ENCODE measurements at places on chromosomes 6 and 20.

DNA sequence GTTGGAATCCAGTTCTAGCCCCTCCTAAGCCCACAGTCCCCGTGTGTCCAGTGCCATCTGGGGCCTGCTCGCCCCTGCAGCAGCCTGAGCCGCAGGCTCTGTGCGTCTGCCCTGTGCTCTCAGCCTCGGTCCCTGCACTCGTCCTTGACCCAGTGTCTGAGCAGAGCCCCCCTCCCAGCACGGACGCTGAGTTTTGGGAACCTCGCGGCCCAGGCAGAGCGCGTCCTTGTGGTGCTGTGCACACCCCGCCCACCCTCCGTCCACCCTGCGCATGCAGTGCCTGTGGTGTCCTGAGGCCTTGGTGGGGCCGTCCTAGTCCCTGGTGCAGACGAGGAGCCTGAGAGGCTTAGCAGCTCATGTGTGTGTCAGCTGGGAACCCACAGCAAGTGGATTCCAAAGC, 31.6 kb downstream of the OSBPL2 start:
- DNase-seq: no peak

- DNase-seq: no peak
Observed at GRCh38 chr20:37413379-37413778, 67.4 kb downstream of the SRC start.

DNA sequence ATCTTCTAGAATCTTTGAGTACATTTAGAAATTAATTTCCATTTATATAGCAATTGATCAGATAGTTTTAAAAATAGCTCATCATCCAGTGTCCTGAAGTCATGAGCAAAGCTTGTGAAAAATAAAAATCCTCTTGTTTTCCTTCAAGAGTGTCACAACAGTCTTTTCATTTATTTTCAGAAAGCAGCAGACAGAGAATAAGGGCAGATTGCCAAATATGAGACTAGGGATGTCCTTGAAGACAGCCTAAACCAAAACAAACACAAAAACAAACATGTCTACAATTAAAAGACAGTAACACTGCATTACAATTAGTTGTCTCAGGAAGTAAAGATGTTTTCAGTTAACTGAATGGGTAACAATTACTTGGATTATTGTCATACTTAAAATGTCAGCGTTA, 682.8 kb downstream of the TFAP2A start:
- DNase-seq: no peak

GRCh38 chr20:14062171-14062570, 66.9 kb downstream of the MACROD2 start:
- DNase-seq: no peak

DNA sequence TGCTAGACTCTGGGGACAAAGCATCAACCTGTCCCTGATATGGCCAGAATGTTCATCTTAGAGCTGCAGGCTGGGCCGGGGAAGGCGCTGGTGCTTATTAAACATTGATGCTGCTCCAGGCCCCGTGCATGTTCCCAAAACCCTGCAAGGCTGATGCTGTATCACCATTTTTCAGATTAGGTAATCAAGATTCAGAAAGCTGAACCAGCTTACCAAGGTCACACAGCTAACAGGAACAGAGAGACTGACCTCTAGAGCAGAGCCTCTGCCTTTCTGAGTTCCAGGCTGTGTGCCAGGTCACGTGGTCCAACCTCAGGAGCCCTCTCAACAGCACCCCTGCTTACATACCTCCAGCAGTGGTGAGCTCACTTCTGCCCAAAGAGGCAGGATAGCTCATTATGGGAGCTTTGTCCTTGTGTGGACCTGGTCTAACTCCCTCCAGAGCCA, 16.1 kb upstream of the VSTM2L start:
- DNase-seq: no peak

DNA sequence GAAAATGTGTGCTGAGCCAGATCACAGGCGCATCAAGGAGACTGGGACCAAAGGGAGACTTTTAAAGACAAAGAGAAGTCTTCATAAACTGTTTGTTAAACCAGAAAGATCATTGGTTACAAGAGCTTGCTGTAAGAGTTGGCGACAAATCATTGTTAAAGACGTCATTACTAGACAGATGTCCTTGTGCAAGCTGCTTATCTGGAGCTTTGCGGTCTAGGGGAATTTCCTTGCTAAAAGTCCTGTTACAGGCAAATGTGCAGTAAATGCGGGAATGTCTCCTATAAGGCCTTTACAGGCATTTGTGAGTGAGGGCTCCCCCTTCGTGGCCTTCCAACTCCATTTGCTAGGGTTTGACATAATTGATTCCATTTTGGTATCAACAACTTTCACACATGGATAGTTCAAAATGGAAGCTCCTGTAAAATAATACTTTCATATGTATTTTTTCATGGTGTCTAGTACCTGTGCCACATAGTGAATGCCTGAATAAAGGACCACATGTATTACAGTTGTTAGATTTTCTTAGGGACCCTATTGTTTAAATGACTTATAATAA, 362.4 kb downstream of the UTRN start:
- DNase-seq: no peak

DNA sequence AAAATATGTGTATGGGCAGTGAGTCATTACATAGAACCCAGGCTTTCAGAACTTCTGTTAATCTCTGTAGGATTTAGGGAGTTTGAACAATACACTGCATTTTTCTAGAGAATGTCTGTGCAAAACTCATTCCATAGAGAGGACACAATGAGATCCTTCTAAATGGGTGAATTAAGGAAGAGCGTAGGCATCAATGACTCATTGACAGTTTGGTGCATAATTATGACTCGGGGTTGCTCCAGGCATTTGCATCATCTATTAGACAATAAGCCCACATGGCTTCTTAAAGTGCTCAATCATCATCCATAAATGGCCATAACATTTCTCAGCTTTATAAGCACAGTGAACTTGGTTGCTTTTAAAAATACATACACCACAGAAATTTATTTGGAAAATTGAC, 625.5 kb downstream of the CDH26 start:
- DNase-seq: peak; percentile 57

- DNase-seq: no peak
Observed at GRCh38 chr6:164690702-164691500, 618.5 kb downstream of the C6orf118 start.

- peak; percentile 92 for DNase-seq
Observed at GRCh38 chr6:52929321-52930164, 20.0 kb upstream of the GSTA3 start.

DNA sequence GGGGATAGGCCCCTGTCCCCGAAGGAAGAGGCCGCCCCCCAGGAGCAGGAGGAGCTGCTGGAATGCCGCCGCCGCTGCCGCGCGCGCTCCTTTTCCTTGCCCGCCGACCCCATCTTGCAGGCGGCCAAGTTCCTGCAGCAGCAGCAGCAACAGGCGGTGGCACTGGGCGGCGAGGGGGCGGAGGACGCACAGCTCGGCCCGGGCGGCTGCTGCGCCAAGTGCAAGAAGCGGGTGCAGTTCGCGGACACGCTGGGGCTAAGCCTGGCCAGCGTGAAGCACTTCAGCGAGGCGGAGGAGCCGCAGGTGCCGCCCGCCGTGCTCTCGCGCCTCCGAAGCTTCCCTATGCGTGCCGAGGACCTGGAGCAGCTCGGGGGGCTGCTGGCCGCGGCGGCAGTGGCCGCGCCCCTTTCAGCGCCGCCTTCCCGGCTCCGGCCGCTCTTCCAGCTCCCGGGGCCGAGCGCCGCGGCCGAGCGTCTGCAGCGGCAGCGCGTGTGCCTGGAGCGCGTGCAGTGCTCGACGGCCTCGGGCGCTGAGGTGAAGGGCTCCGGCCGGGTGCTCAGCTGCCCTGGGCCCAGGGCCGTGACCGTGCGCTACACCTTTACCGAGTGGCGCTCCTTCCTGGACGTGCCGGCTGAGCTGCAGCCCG, 630 bp downstream of the PPP1R3G start:
- DNase-seq: peak; percentile 40

GRCh38 chr6:45350186-45350710, 22.1 kb downstream of the RUNX2 start:
- DNase-seq: no peak

DNA sequence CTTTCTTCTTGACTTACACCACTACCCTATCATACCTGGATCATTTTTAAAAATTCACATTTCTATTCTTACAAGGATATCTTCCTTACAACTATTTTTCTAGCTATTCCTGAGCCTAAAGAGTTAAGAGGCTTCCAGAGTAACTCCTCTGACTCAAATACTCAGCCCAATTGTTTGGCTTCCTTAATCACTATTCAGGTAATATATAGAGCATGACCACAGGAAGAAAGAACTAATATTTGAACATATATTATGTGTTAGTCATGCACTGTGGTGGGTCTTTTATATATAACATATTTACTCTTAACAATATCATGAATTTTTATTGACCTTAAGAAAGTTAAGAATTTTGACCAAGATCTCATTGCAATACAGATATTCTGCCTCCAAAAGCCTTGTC, 42.0 kb upstream of the ID4 start:
- peak; percentile 34 for DNase-seq

- no peak for DNase-seq
Observed at GRCh38 chr6:30234356-30234755, 21.1 kb upstream of the TRIM26 start.

DNA sequence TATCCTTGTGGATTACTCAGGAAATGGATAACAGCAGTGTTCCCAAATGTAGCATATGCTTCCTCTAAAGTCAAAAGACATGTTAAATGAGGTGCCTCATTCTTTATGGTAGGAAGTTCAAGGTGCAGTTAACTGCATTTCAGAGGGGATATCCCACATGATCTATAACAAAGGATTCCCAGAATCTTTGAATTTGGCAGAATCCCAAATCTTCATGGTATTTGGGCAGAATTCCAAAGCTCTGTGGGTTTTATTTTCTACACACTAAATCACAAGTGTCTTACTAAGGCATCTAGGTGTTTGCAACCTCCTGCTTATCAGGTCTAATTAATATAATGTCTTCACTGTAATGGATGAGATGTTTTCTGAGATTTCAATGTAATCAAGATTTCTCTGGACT, 364.3 kb upstream of the MAN1A1 start:
- DNase-seq: no peak

DNA sequence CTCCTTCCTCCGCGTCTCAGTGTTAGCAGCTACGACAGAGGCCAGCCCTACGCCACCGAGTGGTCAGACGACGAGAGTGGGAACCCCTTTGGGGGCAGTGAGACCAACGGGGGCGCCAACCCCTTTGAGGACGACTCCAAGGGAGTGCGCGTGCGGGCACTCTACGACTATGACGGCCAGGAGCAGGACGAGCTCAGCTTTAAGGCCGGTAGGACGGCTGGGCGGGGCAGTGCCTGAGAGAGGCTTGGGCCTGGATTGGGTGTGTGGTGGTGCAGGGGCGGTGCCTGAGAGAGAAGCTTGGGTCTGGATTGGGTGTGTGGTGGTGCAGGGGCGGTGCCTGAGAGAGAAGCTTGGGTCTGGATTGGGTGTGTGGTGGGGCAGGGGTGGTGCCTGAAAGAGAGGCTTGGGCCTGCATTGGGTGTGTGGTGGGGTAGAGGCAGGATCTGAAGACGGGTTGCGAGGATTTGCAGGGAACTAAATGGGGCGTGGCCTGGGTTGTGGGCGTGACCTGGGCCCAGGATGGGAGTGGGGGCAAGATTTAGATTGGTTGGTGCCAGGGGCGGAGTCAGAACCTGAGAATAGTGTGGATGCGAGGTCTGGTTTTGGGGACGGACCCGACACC, 24.4 kb downstream of the SPDEF start:
- peak; percentile 78 for DNase-seq

GRCh38 chr6:89034586-89035251, 45.8 kb upstream of the PNRC1 start:
- DNase-seq: peak; percentile 64

DNA sequence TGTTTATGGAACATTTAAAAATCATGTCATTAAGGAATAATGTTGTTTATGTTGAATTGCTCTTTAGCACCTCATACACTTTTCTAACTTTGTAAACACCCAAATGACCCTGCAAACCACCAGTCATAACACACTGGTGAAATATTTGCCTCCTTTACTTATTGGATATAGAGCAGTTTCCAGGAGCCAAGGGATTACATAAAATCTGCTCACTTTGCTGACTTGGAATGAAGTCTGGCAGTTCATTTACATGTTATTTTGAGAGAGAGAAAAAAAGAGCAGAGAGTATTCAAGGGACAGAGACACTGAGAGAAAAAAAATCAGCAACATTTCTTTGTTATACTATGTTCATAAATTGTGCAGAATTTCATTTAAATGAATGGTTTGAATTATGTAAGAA, 46.6 kb upstream of the DEFB112 start:
- no peak for DNase-seq

- DNase-seq: no peak
Observed at GRCh38 chr6:158861686-158862381, 42.7 kb upstream of the EZR start.

DNA sequence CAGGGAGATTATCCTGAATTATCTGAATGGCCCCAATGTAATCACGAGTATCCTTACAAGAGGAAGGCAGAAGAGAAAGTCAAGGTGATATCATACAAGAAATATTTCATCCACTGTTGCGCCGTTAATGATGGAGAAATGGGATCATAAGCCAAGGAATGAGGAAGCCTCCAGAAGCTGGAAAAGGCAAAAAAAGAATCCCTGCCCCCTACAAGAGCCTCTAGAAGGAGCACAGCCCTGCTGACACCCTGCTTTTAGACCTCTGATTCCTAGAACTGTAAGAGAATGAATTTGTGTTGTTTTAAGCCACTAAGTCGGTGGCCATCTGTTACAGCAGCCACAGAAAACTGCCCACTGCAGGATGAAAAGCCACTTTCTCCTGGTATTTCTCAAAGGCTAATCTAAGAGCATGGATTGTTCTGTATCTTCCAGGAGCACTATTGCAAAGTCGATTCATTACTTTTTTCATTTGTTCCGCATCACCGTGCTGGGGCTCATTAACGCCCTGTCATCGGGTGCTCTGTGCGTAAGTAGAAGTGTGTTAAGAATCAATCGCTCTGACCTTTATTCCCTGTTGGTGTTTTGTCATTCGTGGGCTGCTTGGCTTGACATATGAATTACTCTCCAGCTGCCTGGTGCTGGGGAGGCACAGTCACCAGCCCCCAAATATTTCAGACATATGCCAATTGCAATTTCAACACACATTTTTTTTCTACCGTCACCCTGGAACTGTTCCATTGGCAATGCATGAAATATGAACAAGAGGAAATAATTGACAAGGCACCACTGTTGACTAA, 117.0 kb downstream of the PCSK2 start:
- peak; percentile 87 for DNase-seq

DNA sequence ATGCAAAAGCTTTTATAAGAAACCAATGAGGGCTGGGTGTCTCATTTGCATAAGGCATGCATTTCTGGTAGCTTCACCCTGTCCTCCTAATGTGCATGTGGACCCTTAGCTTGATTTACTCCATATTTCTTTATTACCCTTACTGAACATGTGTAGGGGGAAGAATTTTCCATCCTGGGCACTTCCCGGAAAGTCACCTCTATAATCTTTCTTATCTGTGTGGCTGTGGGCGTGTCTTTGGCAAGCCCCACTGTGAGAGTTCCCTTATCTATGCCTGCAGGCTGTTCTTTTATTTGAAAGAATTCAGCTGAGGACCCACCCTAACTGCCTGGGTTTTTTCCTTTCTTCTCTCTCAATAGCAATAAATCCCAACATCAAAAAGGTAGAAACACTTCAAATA, 627.8 kb downstream of the DOK5 start:
- no peak for DNase-seq

- no peak for DNase-seq
Observed at GRCh38 chr6:159122453-159122852, 46.7 kb upstream of the FNDC1 start.
